Ovary (tissue), 10 donors: ENCODE measurements at places on chromosomes 5 and 9. TPM values are rescaled to one million over a fixed set of nuclear protein-coding genes. Genes with fewer than 3 reads are reported as not detected.

The DMGDH gene
- 3.5 TPM for total RNA-seq

The STK32A gene
- total RNA-seq = 2.4 TPM

The SHB gene
- 8.7 TPM for total RNA-seq

The NEURL1B gene
- 36.3 TPM for total RNA-seq

The HOMER1 gene
- 21.0 TPM for total RNA-seq

The DOCK2 gene
- total RNA-seq = 10.2 TPM

The ZFP37 gene
- 8.1 TPM for total RNA-seq

The LCN15 gene
- total RNA-seq = not detected

DNA sequence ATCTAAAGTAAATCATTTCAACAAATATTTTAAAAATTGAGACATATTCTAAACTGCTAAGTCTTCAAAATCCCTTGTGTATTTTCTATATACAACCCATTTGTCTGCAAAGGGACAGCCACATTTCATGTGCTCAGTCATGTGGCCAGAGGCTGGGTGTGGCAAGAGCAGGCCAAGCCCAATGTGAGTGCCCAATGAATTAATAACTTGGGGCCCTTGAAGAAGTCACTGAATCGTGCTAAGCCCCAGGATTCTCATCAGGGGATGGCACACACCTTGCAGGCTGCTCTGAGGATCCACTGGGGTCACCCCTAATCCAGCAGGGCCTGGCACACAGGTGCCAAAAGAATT is 78.2 kb upstream of the SMIM23 start:
- no peak for DNase-seq

GRCh38 chr5:16271851-16272250 is 92.3 kb upstream of the MARCHF11 start:
- DNase-seq = no peak

DNA sequence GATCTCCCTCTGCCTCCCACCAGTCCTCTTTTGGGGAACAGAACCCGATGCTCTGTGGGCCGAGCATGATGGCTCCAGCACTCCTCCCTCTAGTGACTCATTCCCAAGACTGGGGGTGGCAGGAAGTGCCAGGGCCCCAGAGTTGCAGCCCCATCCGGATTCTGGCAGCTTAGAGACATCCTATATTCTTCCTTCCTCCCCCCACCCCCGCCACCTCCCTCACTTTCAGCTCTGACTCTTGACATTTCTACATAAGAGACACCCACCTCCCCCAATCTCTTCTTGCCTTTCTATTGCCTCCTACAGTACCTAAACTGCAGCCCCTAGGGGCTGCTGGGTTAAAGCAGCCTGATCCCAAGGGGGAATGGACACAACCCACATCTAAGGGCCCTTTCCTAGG is 47.1 kb upstream of the MATR3 start:
- DNase-seq = no peak

DNA sequence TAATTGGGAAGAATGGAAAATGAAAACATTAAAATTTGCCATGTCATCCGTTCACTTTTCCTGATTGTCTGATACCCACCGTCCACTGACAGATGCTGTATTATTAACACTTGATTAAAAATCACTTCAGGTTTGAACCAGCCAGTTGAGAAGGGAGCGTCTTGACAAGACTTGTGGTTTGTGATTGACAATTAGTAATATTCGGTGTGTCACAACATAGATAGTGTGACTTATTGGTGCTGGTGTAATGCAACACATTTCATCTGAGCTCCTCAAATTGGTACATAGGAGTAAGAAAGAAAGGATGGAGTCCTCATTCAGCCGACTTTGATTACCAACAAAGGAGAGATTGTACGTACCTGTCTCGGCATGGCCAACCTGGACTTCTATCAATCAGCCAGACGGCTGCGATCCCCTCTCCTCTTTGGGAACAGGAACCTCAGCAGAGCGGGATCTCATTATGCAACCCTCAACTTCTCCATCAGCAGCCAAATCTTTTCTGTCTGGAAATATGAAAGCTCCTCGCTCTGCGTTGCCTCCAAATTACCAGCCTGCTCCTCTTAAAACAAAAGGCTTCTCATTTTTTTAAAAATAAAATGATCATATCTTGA is 211.7 kb upstream of the MVB12B start:
- no peak for DNase-seq

GRCh38 chr5:122350496-122350895 is 38.5 kb downstream of the SNCAIP start:
- no peak for DNase-seq

DNA sequence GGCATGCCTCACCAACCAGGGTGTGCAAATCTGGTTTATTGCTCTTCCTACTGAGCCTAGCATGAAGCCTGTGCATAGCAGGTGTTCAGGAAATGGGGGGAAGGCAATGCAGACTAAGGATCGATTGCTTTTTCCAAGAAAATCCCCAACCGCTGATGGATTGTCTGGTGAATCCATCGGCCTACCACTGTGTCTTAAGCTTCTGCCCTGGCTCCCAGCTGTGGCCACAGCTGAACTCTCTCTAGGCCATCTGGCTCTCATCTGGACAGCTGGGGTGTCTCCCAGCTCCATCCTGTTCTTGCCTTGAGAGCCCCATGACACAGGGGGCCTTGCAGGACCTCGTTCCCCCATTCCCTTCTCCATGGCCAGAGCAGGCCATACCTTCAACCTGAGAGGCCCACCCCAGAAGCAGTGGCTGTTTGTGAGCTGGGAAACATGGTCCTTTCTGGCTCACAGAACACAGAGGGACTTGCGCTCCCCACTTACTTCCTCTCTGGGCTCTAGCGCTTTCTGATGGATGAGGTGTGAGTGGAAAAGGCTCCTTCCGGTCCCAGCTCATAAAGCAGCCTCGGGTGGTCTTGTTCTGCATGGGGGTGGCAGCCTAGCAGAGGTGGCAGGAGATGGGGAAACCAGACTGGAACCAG is 41.8 kb downstream of the COL27A1 start:
- DNase-seq = no peak

DNA sequence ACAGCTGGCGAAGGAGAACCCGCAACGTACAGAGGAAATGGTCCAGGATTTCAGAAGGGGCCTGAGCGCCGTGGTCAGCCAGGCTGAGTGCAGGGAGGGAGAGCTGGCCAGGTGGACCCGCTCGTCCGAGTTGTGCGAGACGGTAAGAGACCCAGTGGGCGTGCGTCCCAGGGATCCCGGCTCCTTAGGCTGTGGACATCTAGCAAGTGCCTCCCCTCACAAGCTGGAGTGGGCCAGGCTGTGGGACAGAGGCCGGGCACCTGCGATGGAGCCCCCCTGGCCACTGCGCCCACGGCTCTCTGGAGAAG is 29.5 kb upstream of the LRRC14B start:
- DNase-seq = peak; percentile 9

DNA sequence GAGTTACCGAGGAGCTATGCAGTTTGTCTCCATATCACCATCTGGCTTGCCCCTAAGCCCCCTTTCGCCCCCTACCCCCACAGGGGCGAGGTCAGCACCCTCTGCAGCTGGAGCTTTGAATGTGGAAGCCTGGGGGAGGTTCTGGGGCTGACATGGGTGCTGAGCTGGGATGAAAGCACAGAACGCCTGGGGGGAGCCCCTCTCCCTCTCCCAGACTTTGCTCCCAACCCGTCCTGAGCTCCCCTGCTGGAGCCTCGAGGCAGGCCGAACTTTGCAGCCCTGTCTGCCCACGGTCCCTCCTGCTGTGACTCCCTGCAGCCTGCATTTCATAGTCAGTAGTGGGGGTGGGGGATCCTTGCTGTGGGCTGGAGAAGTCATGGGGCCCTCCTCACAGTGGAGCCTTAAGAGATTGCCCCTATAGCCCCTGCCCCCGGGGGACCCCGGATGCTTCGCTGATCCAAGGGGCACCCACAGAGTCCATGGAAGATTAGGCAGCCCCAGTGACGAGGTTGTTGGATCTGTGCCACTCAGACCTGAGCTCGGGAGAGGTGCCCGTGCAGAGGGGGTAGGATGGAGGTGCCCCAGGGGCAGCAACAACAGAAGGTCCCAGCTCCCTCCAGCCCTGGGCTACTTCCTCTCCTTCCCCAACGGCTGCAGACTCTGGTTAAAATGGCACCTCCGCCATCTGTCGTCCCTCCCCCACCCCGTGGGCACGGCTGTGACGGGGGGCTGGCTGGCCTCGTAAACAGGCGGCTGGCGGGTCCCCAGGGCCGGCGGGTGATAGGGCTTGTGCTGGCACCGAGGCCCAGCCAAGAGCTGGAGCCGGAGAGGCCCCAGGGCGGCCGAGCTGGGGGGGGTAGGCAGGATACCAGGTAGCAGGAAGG is 162.0 kb downstream of the C9orf50 start:
- peak; percentile 67 for DNase-seq

DNA sequence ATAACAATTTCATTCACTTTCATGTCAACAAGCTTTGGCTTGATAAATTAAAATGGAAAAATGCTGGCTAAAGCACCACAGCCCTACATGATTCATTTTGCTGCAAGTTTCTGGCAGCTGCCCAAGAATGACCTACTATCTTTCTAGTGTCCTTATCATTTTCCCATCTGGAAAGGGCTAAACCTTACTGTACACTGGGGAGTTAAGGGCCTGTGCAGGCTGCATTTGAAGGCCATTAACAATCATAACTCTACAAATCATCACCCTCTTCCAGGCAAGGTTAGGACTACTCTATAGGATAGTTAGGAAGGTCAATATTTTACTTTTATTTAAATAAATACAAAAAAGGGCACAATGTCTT is 579.7 kb upstream of the ZNF608 start:
- no peak for DNase-seq

DNA sequence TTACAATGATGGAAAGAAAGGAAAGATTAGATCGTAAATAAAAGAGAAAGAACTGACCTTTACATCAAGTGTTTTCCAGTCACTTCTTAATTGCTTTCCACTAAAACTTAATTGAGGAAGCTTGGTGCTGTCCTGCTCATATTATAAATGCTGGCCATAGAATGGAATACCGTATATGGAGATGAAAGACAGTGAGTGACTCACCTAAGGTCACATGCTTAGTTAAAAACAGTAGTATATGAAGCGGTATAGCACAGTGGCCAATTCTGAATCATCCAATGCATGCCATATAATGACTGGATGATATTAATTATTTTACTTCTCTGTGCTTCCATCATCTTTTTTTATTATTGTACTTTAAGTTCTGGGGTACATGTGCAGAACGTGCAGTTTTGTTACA is 482.4 kb upstream of the SGCD start:
- no peak for DNase-seq

- no peak for DNase-seq
These were observed 94.0 kb upstream of the RAPGEF1 start for GRCh38 chr9:131833906-131834305.

- DNase-seq = no peak
These were observed 50.1 kb upstream of the TTC39B start for GRCh38 chr9:15357050-15357653.

GRCh38 chr5:32193591-32193990 is 19.5 kb upstream of the GOLPH3 start:
- peak; percentile 62 for DNase-seq

DNA sequence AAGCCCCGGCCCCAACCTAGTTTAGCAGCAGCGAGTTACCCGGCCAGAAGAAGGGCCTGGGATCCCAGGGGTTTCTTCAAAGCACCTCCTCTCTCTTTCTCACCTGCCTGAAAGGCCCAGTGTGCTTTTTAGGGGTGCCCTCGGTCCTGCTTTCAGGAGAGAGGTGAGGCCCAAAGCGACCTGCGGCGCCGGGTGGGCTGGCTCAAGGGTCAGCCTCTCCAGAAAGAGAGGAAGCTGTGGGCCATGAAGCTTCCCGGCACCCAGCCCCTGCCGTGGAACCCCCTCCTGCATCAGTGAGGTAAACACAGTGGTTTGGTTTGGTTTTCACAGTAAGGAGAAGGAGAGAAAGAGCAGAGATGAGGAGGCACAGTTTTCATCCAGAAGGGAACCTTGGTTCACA is 4.3 kb downstream of the FOXB2 start:
- DNase-seq = no peak

DNA sequence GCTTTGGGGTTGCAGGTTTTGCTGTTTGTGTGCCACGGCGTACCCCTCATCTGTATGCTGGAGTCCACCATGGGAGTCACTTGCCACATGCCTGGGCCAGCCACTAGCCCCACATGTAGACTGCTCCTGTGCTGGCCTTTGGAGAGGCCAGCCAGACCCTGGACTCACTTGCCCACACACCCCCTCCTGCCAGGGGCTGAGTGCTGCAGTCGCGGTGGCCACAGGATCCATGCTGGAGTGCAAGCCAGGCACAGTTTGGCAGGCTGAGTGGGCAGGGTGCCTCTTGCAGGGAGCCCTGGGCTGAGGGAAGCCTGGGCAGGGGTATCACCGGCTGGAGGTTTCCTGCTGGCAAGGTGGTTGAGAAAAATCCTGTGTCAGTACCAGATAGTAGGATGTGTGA is 25.6 kb upstream of the GCNT1 start:
- DNase-seq = no peak

DNA sequence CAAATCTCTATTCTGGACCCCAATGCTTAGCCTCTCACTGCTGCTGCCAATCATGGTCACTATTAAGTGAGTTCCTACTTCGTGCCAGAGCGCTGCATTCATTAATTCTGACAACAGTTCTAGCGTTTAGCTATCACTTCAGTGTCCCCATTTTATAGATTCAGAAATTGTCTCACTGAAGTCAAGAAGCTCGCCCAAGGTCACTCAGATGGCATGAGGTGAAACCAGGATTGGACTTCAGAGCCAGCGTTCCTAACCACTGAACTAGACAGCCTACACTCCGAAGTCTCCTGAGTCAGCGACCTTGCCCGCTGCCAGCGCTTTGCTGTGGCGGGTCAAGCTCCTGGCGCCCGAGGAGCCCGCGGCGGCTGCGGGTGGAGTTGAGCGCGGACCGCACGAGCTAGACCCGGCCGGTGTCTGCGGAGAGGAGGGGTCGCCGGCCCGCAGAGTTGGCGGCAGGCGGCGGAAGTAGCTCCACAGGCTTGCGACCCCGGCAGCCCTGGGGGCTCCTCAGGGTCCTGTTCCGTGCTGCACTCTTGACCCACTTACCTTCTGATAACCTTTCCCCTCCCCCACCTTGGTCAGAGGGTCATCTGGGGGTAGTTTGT is 2.1 kb upstream of the GABRB2 start:
- no peak for DNase-seq

DNA sequence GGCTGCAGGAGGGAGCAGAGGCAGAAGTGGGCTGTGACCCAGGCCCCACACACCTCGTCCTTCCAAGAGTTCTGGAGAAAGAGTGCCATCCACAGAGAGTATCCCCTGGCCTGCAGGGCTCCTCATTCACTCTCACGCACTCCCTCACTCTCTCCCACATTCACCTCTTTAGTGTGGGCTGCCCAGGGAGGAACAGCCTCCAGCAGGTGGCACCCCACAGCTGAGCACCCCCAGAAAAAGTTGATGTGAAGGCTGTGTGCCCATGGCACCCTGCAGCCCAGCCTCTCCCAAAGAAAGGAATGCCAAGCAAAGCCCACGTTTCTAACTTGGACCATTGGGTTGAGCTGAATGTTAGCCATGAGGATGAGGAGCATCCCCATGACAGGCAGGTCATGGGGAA is 4.5 kb upstream of the SHC3 start:
- no peak for DNase-seq

- no peak for DNase-seq
These were observed 575.8 kb upstream of the CLINT1 start for GRCh38 chr5:158434749-158435148.

DNA sequence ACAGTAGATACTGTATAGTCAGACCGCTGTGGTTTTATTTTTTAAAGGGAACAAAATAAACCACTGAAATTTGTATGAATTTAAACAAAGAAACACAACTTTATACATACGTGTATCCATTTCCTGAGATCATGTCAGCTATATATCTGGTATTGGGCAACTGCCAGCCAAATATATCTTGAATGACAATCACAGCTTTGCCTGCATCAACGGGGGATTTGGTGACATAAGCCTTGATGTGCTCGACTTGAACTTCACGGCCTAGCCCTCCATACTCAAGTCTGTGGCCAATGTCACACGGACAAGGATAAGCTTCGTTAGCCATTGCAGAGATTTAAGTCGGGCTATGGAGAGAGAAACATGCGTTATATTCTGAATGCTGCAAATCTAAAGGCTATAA is 17.3 kb downstream of the CMBL start:
- DNase-seq = no peak
